ENCODE measurements at places on chromosomes 12 and 14. TPM values are rescaled to one million over a fixed set of nuclear protein-coding genes. Genes with fewer than 3 reads are reported as not detected.

The KMT2D gene
- 120 TPM for total RNA-seq

The ERP27 gene
- 3.2 TPM for total RNA-seq

The ANG gene
- 1.6 TPM for total RNA-seq

The OR10A7 gene
- not detected for total RNA-seq

The CNTN1 gene
- total RNA-seq = not detected

The CISTR gene
- total RNA-seq = not detected

The LIN52 gene
- total RNA-seq = 20.7 TPM

The CCDC177 gene
- not detected for total RNA-seq

The TWF1 gene
- 33.0 TPM for total RNA-seq

The ATP6V1D gene
- 36.5 TPM for total RNA-seq

DNA sequence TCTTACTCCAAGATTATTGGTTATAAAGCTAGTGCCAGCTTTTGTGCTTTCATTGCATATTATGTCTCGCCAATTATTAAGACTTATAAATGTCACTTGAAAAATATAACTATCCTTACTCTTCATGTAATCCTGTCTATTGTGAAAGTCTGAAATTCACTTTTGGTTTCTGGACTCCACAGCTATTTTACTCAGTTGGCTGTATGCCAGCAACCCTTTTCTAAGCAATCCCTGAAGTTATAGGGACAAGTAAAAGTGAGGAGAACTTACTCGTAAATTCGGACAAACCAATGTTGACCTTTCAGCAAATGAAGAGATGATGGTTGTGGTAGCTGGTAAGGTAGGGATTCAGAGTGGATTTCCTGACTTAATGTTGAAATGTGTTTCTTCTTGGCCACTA lies 196.3 kb downstream of the NPAS3 start:
- DNase-seq = no peak

DNA sequence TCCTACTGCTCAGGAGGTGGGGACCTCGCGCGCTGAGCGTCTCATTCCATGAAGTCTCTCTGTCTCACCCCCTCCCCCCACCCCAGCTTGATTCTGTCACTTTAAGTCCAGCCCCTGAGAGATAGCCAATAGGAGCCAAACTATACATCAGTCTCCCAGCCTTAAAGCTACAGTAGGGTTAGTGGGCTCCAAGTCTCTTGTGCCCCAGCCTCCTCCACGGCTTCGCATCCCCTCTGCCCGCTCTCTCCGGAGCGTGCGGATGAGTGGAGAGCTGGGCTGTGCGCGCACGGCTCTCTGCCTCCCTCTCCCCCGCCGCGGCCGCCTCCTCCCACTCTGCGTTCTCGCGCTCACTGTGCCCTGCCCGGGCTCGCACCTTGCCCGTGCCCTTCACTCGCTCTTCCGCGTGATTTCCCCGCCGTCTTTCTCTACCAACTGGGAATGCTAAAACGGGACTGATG lies at the start of gene ESRRB:
Gene ESRRB, plus strand, starts transcription at position 191 of the 458 bp plus-strand sequence. Its CDS starts 265 bp downstream, at position 456.
- DNase-seq = no peak

DNA sequence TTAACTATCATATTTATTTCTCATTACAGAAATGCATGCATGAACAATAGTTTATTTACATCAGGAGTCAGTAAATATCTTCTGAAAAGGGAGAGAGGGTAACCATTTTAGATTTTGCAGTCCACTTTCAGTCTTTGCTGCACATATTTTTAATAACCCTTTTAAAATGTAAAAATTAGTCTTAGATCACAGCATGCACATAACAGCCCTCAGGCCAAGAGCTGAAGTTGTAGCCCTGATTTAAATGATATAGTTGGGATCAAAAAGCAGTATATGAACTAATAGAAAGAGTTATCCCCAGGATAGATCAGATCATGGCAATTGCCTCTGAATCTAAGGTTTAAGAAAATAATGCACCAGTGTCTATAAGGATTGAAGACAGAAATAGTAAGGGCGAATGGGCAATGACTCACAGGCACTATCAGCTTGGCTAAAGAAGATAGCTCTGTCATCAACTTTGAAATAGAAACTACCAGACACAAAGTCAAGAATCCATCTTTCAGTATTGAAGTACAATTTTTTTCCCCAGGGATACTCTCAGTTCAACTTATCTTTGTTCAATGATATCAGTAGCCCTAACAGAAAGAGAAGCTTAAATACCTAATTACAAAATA lies 13.1 kb upstream of the CLEC7A start:
- DNase-seq = no peak

GRCh38 chr12:91333966-91334365 lies 151.3 kb upstream of the DCN start:
- DNase-seq = no peak

DNA sequence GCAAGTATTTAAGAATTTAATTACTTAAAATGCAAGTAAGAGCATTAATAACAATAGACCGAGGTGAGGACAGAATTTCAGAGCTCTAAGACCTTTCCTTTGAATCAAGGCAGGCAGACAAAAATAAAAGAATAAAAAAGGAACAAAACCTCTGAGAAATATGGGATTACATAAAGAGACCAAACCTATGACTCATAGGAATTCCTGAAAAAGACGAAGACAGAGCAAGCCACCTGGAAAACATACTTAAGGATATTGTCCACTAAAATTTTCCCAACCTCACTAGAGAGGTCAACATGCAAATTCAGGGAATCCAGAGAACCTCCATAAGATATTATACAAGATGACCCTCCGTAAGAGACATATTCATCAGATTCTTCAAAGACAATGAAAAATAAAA lies 325.1 kb downstream of the AEBP2 start:
- DNase-seq = no peak

DNA sequence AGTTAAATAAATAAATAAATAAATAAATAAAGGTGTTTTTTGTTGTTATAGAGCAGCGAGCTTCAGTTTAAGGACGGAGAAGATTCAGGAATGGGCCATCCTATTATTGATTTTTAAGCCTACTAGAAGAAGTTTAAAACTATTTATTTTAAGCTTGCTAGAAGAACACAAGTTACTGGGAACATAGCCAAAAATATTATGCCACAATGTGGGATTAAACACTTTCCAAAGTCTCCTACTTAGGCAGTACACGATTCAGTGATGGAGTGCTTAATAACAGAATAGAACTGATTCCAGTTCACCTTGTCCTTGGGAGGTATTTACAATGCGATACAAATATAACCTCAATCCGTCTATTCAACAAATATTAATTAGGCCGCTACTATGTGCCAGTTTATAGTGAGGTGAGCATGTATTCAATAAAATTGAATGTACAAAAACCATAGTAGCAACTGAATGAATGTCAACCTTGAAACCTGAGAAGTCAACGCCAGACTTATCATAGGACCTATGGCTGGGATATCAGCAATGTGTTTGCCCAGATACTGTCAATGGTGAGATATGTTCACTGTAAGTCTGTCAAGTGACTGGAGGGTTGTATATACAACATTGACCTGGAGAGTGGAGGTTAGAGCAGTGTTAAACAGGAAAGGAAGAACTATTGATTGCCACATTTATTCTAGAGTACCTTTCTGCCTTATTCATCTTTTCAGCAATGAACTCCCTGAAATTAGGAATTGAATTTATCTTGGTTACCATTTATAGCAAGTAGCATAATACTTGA lies 486.4 kb downstream of the TMTC2 start:
- no peak for DNase-seq

GRCh38 chr12:54147186-54147585 lies 41.6 kb downstream of the SMUG1 start:
- no peak for DNase-seq

DNA sequence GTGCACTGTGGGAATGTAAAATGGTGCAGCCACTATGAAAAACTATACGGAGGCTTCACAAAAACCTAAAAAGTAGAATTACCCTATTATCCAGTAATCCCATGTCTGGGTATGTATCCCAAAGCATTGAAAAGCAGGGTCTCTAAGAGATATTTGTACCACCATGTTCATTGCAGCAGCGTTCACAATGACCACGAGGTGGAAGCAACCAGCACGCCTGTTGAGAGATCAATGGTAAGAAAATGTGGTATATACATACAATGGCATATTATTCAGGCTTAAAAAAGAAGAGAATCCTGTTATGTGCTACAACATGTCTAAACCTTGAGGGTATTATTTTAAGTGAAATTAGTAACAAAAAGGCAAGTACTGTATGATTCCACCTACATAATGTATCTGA lies 910 bp upstream of the NOPCHAP1 start:
- DNase-seq = no peak

- no peak for DNase-seq
Observed at GRCh38 chr12:109987615-109988014, 8.6 kb downstream of the GIT2 start.

DNA sequence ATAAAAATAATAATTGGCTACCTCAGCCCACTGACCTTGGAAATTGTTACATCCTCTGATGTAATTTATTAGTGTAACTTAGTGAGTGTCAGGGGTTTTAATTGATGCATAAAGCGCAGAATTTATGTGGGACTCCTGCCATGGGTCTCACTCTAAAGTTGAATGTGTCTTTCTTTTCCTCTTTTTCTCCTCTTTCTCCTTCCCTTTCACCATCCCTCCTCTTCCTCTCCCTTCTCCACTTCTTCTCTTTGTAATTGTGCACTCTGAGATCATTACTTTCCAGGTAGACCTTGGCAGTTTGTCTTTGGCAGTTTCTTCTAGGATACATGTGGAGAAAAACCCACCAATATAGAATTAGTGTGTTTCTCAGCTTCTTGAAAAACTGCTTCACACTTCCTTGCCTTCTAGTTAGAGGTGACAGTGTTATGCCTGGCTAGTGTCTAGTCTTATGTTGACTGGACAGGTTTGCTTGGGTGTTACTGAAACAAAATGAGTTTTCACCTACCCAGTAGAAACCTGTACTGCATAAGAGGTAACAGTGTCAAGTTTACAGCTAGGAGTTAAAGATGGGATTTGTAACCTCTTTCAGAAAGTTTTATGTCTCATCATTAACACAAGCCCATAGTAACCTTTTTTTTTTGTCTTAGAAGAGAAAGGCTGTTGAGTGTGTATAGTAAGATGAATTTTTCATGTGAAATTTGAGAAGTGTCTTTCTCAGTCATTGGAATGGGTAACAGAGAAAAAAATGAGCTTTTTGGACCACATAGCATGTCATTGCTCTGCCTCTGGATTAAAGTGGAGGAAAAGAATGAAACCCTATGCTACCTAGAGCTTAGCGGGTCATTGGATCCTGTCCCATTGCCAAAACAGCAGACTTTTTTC lies 18.6 kb downstream of the PELI2 start:
- DNase-seq = no peak

GRCh38 chr14:85554106-85554505 lies 24.2 kb downstream of the FLRT2 start:
- no peak for DNase-seq

- peak; percentile 52 for DNase-seq
Observed at GRCh38 chr14:104979758-104980610, 1.8 kb upstream of the AHNAK2 start.

GRCh38 chr12:90226211-90226610 lies 517.6 kb upstream of the ATP2B1 start:
- no peak for DNase-seq

GRCh38 chr12:55728186-55728938 lies 447 bp downstream of the CD63 start:
- peak; percentile 66 for DNase-seq

- DNase-seq = no peak
Observed at GRCh38 chr14:56933446-56933845, 123.2 kb upstream of the OTX2 start.

GRCh38 chr12:2277492-2278155 lies 224.8 kb downstream of the CACNA1C start:
- DNase-seq = no peak

DNA sequence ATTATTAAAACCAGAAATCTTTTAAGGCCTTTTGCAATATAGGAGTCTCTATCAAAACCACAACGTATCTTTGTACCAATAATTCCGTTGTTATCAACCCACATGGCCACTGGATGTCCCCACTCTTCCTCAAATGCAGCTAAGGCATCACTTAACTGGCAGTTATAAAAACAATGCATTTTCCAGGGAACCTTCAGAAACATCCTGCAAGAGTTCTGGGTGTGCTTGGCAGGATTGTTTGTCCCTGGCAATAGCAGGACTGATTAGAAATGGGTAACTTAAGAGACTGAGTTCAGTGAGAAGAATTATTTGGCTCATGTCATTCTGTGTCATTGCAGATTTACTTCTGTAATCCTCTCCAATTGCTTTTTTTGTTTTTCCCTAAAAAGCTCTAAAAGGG lies 112.0 kb downstream of the SLC15A5 start:
- no peak for DNase-seq

GRCh38 chr14:33052943-33053342 lies 114.3 kb downstream of the NPAS3 start:
- no peak for DNase-seq

- no peak for DNase-seq
Observed at GRCh38 chr12:115230606-115231005, 546.6 kb upstream of the TBX3 start.

GRCh38 chr14:84937016-84937415 lies 592.9 kb upstream of the FLRT2 start:
- DNase-seq = no peak

GRCh38 chr12:131221061-131221956 lies 267.6 kb downstream of the ADGRD1 start:
- peak; percentile 50 for DNase-seq

DNA sequence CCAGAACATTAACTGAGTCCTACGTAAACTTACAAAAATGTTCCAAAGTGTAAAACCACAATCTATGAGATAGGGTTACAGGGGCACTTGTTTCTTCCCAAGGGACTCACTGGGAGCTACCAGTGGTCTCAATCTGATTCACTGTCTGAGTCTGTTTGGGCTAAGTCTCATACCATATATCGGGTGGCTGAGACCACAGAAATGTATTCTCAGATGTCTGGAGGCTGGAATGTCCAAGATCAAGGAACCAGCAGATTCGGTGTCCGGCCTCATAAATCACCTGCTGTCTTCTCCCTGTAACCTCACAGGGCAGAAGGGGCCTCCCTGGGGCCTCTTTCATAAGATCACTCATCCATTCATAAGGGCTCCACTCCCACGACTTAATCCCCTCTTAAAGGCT lies 616.3 kb upstream of the TMEM132C start:
- no peak for DNase-seq

Measured in natural killer cell treated with Interleukin-12 subunit alpha and Interleukin-12 subunit beta and Interleukin-15 and Interleukin-18, amount 100 ng/mL, for 72 hours (primary cell).